ENCODE measurements at places on chromosomes 7 and 10.

DNA sequence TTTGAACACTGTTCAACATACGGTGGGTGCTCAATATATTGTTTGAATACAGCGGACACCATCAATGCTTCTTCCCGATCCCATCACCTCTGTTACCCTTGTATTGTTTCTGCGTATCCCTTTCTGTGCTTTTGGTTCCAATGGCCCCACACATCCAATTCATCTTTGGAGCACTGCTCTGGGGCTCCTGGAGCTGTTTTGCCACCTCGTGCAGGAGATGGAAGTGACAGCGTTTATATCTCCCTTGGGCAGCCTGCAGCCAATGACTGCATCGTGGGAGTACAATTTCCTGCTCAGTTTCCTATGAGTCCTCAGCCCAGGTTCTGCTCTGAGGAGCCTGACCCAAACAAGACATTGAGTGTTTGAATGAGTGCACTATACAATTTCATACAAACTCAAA lies 50.2 kb upstream of the PIK3CG start:
- DNase-seq, result no peak

DNA sequence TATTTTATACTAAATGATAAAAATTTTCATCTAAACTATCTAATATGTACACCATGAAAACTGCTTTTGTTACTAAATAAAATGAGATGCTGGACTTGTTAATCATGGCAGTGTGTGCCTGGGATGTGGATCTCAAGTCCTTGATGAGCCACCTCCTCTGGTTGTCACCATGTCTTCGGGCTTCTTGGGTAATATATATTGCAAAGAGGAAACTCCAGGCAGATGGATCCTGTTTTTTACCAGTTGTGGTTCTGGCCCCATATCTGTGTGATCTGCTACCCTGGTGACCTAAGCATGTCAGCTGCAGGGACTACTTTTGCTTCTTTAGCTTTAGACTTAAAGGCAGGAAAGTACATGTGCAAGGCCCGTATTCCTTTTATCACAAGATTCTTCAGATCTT lies 46.2 kb downstream of the TMEM60 start:
- no peak for DNase-seq

DNA sequence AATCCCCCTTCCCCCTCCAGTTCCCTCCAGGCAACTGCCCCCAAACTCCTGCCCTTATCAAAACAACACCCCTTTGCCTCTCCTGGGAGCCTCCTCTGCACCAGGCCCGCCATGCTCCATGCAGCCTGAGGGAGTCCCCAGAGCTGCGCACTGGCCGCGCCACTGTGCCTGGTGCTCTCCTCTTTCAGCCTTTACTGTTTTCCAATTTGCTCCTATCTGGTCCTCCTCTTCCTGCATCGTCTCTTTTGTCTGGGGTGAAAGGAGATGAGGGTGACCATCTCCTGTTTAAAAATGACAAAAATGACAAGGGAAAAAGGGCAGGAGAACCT lies 165.8 kb upstream of the ADCY1 start:
- DNase-seq, result no peak

GRCh38 chr10:20972925-20973324 lies 75.8 kb upstream of the NEBL start:
- DNase-seq, result no peak

- no peak for DNase-seq
Measured at GRCh38 chr7:128743112-128743772, 4.1 kb downstream of the CALU start.

- DNase-seq, result no peak
Measured at GRCh38 chr7:135886345-135887132, 90.6 kb downstream of the MTPN start.

DNA sequence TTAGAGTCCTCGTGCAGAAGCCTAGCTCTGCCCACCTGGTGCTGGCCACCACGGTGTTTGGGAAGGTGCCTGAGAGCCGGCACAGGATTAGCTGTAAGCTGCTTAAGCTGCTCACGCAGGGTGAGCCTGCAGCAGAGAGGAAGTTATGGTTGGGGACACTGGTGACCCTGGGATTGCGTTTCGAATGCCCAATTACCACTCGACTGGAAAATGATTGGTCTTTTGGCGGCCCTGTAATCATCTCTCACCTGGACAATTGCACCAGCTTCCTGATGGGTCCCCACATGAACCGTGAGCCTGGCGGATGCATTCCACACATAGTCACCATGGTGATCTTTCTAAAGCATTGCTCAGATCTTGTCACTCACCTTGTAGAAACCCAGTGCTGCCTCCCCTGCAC lies 442.3 kb upstream of the ZMIZ1 start:
- DNase-seq, result no peak

- no peak for DNase-seq
Measured at GRCh38 chr7:115015619-115016018, 93.7 kb downstream of the MDFIC start.

DNA sequence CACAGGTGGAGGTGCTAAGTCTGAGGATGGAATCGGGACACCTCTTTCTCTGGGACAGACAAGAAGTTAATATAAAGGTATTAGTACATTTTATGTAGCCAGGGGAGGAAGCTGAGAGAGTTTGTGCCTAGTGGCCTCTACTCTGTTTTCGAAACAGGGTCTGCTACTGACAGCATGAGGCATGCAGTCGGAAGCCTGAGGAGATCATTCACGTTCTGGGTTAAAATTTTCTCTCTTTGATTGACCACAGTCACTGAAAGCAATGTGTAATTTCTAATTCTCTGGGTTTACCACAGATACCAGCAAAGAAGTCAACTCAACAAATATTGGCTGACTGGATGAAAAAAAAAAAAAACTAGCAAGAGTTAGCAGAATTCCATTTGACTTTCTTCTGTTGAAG lies 53.3 kb upstream of the KCTD7 start:
- no peak for DNase-seq

DNA sequence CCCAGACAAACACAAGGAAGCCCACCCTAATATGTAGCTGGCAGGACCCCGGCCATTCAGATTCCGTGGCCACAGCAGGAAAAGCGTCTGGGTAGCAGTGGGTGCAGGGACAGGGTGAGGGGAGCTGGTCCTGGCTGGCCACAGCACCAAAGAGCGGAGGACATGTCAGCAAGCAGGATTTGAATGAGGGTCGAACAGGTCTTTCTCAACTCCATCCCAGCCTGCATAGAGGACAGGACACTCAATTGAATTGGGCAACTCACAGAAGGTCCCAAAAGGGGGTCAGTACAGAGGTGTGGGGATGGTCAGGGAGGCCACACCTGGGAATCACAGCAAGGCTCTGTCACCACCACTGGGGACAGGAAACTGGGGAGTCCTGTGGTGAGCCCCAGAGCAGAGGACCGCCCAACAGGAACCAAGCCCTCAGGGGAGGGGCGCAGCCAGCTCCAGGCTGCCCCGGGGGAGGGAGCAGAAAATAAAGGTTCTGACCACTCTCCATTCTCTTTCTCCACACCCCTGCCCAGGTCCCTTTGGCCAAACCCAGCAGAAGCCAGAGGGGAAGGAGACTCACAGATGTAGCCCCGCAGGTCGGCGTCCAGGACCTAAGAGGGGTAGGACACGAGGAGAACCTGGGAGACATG lies 108.7 kb upstream of the PPP2R2D start:
- no peak for DNase-seq

- no peak for DNase-seq
Measured at GRCh38 chr7:93205046-93205445, 21.2 kb downstream of the HEPACAM2 start.

- DNase-seq, result no peak
Measured at GRCh38 chr7:149879766-149880637, 6.2 kb downstream of the ATP6V0E2 start.

DNA sequence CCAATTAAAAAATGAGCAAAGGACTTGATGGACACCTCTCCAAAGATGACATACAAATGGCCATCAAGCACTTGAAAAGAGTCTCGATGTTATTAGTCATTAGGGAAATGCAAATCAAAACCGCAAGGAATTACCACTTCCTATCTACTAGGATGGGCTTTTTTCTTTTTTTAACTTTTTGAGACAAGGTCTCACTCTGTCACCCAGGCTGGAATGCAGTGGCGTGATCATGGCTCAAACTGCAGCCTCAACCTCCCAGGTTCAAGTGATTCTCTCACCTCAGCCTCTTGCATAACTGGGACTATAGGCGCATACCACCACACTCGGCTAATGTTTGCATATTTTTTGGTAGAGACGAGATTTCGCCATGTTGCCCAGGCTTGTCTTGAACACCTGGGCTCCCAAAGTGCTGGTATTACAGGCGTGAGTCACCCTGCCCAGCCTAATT lies 13.6 kb downstream of the NKX1-2 start:
- no peak for DNase-seq

DNA sequence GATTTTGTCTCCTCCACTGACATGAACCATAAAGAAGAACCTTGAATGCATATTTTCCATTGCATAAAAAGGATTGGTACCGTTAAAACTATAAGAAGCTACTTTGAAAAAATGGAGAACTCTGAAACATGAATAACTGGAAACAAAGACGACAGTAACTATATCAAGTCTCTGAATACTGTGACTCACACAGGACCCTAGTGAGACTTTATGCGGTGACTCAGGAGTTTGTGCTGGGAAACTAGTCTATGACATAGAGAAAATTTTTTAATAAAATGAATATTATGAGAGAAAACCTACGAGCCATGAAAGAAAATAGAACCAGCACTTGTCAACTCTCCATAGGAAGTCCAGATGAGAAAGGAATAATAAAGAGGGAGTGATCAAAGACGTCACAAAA lies 339.9 kb upstream of the ADARB2 start:
- no peak for DNase-seq

GRCh38 chr10:116151076-116151475 lies 121.9 kb downstream of the GFRA1 start:
- no peak for DNase-seq

GRCh38 chr7:54336800-54337199 lies 205.4 kb upstream of the VSTM2A start:
- DNase-seq, result no peak

DNA sequence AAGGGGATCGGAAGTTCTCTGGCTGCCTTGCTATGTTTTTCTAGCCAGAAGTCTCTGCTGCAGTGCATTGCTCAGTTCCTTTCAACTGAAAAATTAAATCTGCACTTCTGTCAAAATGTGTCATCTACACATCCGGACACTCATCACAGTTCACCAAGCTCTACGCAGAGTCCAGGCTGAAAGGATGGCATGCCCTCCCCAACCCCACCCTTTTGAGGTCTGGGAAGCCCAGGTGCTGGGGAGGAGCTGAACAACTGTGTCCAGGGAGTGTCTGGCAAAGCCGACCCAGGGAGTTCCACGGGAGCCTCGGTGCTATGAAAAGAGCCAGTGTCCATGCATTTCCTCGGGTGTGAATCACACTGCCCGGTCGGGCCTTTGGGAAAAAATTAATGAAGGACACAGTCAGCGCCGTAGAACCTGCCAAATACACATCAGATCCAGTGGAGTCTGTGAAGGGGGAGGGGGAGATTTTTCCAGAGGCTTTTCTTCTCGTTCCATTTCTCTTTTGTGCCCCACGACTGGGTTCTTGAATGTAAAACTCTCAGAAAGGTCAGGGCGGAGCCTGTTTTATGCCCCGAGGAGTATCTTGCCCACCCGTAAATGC lies 757 bp upstream of the PALS2 start:
- DNase-seq, result peak; percentile 7

GRCh38 chr7:6628045-6628444 lies 9.1 kb upstream of the ZNF316 start:
- DNase-seq, result no peak

GRCh38 chr7:155224116-155224811 lies 73.4 kb upstream of the INSIG1 start:
- no peak for DNase-seq

GRCh38 chr10:52111101-52111891 lies 202.8 kb upstream of the DKK1 start:
- no peak for DNase-seq

DNA sequence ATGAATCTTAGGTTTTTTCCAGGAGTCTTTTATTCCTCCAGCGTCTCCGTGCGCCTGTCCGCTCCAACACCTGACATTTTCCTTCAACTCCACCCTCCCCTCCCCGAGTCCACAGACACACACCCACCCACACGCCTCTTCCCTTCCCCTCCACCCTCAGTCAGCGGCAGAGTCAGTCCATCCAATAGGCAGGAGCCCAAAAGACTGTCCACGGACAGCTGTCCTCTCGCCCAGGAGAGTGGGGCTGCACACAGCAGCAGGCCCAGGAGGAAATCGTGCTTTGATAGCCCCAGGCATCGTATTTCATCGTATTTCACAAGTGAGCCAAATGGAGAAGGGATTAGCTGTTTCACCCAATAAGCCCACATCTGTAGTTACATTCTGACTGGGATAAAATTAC lies 285.1 kb downstream of the ZEB1 start:
- DNase-seq, result no peak

DNA sequence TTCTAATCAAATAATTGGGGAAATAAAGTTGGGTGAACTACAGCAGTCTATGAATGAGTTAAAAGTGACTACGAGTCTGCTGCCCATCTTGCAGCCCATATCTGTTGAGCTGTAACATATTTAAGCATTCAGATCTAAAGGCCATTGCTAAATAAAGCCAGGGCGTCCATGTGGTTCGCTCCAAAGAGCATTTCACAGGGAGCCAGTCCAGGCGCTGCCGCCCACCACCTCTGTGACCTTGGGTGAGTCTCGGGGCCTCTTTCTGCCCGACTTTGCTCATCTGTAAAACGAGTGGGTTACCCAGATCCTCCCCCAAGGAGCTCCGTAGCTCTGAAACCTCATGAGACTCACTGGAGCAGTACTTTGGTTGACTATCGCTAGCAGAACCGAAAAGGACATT lies 223.1 kb downstream of the CUX1 start:
- no peak for DNase-seq
